ENCODE measurements at places on chromosomes 3 and 15.

- no peak for DNase-seq
Measured at GRCh38 chr15:78249131-78249530, 14.8 kb upstream of the ACSBG1 start.

DNA sequence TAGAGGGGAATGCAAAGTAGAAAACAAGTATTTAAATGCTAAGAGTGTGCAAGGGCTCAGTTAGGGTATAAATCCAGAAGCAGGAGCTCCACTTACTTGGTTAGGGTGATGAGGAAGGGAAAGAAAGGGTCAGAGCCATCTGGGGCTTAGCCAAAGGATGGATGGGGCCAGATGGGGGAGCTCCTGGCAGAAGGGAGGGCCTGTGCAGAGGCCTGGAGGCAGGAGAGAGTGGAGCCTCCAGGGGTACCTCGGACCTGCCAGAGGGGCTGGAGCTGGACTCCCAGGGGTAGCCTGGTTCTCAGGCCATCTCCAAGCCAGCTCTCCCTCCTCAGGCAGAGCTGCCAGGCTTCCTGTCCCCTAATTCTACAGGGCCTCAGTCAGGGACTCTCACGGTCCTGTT, 506.3 kb downstream of the SHQ1 start:
- no peak for DNase-seq

- no peak for DNase-seq
Measured at GRCh38 chr3:17039594-17039993, 154.8 kb downstream of the PLCL2 start.

DNA sequence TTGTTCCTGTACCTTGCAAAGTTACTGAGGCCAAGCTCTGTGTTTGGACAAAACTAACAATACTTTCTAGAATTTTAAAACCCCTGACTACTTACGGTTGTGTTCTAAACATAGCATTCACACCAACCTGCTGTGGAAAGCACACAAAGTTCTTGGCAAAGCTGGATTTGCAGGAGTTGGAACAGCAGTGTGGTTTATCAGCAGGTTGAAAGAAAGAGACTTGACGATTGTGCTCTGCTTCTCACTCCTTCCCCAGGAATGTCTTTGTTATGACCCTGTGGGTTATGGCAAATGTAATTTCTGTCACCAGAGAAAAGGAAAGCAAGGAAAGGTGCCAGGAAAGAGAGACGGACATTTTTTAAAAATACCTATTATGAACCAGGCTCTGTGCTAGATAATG, 165.5 kb upstream of the TGFBR2 start:
- DNase-seq, result no peak

GRCh38 chr3:16838561-16838960, 46.2 kb upstream of the PLCL2 start:
- DNase-seq, result no peak

DNA sequence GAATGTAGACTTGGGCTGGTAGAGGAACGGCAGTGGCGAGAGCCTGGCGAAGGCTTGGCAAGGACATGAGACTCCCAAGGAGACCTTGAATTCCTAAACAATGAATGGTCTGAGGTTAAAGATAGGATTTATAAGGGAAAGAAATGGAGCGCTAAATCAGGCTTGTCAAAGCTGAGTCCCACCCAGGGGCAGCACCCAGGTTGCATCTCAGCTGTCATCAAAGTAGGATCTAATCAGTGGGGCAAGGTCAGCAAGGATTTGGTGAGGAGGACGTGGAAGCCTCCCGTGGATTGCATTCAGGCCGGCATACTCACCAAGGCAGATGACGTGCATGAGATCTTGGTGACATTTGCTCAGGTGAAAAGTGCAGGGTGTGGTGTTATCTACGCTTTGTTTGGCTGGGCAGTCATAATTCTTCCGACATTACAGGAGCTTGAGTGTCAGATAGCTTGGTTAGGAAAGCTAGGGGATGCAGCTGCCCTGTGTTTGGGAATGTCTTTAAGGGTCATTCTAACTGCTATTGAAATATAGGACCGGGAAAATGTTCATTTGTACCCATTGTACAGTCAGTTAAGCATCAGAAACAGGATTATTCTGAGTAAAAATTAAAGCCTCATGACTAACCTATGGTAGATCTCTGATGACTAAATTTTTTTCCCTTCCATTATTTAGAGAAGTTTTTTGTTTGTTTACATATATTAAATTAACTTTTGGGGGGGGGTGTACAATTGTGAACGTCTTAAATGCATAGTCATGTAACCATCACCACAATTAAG, 99.4 kb upstream of the TSC22D2 start:
- DNase-seq, result no peak

GRCh38 chr3:114686621-114687020, 392.8 kb downstream of the TIGIT start:
- no peak for DNase-seq
